Stimulated activated CD4-positive, alpha-beta T cell treated with anti-CD3 and anti-CD28 coated beads, TNF-alpha, amount 100 ng/mL, for 1 hour (primary cell): ENCODE measurements at places on chromosomes 4 and X.
A peak's percentile ranks its signal among the peaks of the same experiment; 100 is the strongest.

DNA sequence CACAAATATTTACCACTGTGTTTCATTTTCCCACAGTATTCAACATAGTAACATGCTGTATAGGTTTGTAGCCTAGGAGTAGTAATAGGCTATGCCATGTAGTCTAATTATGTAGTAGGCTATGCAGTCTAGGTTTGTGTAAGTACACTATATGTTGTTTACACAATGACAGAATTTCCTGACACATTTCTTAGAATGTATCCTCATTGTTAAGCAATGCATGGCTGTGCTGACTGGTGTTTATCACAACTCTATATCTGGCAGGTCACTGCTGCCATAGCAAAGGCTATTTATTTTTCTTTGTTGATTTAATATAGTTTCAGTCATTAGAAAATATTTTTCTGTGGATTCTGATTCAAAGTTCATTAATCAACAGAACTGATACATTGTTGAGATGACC lies 108.3 kb upstream of the TEX13A start:
- DNase-seq = no peak

DNA sequence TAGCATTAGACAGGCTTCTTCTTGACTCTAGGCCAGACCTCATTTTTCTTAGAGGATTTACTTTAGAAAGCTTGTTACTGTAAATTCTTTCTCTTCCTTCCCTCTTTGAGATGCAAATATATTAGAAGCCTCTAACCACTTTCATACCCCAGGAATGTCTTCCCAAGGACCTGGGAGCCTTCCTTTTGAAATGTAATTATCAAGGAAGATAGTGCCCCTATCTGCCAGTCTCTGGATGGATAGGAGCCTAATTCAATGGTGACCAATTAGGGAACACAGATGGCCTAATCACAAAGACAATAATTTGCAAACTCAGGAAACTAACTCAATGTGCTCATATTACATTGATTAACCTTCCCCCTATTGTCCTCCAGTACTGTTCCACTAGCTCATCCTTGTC lies 145.6 kb upstream of the DCAF8L1 start:
- DNase-seq = no peak

DNA sequence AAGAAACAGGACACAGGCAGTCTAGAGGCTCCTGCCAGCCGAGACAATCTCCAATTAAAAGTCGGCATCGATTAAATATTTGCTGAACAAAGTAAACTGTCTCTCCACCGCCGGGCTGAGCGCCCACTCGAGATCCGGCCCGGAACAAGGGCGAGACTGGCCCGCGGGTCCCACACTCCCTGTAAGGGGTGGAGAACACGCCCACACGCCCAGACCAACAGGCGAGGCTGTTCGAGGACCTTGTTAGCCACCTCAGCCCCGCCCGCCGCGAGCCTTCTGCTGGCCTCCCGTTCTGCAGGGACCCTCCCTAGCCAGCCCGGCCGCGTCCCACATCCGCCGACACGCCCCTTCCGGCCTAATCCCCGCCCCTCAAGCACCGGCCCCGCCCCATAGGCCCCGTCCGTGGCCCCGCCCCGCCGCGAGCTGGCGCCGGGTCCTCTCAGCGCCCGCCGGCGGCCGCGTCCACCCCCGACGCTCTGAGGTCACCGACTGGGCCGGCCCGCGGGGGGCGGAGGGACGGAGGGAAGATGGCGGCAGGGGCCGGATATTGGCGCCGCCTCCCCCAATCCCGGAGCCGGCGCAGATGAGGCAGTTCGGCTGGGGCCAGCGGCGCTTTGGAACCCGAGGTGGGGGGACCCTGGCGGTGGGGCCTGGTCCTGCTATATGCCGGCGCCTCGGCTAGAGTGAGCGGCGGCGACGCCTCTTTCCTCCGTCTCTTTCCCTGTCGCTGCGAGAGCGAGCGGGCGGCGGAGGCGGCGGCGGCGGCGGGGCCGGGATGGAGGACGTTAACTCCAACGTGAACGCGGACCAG lies at the start of gene SLAIN2:
SLAIN2 (plus strand) TSS at position 565 of the 811 bp plus-strand sequence; CDS start at position 776, 211 bp downstream.
- DNase-seq = peak; percentile 98

- no peak for DNase-seq
These were observed 142.0 kb downstream of the SLC10A7 start for GRCh38 chr4:146379744-146380143.

DNA sequence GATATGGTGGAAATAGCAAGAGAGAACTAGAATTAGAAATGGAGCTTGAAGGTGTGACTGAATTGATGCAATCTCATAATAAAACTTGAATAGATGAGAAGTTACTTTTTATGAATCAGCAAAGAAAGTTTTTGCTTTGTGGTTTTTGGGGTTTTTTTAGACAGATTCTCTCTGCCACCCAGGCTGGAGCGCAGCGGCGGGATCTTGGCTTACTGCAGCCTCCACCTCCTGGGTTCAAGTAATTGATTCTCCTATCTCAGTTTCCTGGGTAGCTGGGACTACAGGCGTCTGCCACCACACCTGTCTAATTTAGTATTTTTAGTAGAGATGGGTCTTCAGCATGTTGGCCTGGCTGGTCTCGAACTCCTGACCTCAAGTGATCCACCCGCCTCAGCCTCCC lies 23.7 kb upstream of the NEIL3 start:
- no peak for DNase-seq

GRCh38 chr4:158906073-158906472 lies 137.2 kb downstream of the FNIP2 start:
- no peak for DNase-seq

GRCh38 chrX:29555465-29556091 lies 659.8 kb upstream of the MAGEB2 start:
- no peak for DNase-seq

- DNase-seq = no peak
These were observed 110.4 kb upstream of the RXFP1 start for GRCh38 chr4:158411269-158411668.

DNA sequence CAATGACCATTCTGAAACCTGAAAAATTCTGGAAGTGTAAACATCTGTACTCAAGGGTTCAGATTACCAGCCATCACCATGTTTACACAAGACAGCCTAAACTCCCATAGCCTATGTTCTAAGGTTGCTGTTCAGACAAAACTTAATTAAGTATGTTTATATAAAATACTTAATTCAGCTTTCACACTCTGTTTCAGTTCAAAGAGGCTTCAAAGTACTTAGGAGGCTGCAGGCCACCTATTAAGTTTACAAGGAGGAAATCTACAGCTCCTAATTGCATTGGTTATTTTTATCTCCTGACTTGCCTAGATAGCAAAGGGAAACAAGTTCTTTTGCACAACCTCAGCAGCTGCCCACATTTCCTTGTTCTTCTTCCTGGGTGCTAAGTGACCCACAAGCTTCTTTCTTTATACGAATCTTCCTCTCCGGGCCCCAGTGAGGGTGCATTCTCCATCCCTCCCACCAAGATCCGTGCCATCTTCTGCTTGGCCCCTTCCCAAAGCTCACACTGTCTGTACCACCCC lies 2.0 kb downstream of the GAK start:
- DNase-seq = no peak

- no peak for DNase-seq
These were observed 5.5 kb downstream of the INPP4B start for GRCh38 chr4:142840516-142841123.

GRCh38 chr4:2536193-2537010 lies at the start of gene FAM193A:
FAM193A (plus strand) TSS chr4:2536647; CDS start chr4:2536916, 269 bp downstream.
- peak; percentile 98 for DNase-seq
